ENCODE measurements at places on chromosomes 4 and X.

DNA sequence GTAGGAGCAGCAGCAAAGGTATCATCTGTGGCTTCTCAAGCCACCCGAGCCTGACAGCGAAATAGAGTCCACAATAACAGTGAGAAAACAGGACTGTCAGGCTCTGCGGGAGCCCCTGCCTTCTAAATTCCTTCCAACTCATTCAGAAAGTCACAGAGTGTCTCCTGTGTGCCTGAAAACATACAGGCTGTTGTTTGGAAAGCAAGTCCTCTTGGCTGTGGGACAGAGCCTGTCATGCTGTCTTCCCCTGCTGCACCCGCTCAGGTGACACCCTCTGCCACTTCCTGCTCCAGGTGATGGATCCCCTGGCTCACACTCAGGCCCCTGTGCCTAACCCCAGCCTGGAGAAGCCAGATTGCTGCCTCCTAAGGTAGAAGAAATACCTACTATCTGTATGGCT is 152.3 kb downstream of the RAB28 start:
- no peak for DNase-seq

GRCh38 chr4:37109756-37110155 is 134.8 kb upstream of the NWD2 start:
- DNase-seq = no peak

- DNase-seq = no peak
Measured at GRCh38 chrX:77167993-77168392, 279.2 kb upstream of the FGF16 start.

GRCh38 chr4:103074744-103075434 is 1.7 kb downstream of the SLC9B2 start:
- no peak for DNase-seq

- no peak for DNase-seq
Measured at GRCh38 chrX:25070038-25070437, 54.3 kb upstream of the ARX start.

DNA sequence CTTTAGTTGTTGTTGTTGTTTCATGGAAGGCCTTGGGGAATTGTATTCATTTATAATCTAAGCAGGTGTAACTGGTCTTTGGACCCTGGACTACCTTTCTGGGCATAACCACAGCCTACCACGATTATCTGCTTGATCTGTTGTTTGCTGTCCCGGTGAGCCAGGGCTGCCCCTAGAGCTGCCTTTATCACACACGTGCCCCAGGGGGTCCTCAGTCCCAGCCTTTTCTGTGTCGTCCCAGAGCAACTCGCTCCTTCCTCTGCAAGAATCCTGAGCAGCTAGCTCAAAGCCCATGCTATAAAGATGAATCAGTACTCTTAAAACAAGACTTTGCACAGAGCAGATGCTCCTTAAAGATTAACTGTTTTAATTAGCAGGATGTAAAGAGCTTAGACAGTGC is 273.2 kb downstream of the EVC2 start:
- no peak for DNase-seq

DNA sequence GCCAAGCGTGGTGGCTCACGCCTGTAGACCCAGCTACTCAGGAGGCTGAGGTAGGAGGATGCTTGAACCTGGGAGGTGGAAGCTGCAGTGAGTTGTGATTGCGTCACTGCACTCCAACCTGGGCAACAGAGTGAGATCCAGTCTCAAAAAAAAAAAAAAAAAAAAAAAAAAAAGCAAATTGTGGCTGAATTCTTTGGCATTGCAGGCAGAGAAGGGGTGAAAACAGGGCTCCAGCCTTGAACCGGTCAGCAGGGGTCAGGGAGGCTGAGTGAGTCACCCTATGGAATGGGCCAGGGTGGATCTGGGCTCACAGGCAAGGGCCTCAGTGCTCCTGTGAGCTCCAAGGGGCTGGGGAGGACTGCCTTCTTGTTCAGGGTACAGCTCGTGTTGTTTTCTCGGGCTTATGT is 13.2 kb upstream of the FAM3A start:
- DNase-seq = no peak

DNA sequence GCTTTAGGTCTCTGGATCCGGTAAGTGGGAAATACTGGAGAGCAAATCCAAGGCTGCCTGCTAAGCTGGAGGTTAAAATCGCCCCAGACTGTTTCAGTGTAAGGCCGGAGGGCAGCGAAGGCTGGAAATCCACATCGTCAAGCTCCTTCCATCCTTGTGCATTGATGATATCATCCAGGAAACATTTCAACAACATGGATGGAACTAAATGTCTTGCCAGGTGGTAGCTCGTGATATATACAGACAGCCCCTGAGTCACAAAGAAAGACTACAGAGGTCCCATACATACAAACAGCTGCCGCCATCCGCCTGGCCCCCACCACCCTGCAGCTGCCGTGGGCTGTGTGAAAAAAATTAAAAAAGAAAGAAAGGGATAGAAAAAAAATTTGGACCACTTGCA is 148.9 kb upstream of the RBPJ start:
- no peak for DNase-seq

DNA sequence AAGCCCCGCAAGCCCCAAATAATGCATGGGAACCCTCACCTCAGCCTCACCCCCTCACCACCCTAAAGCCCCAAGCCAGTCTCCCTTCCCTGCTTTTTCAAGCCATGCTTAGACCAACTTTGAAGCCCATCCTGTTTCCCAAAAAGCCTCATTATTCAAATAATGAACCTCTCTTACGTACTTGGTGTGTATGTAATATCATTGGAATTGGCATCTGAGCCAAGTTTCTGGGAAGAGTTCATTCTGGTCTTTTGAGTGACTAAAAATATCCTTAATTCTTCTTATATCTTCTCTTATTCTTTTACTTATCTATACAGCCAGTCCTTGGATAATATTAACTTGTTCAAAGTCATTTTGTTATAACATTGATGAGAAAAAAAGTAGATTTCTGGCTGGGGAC is 875.8 kb upstream of the SLIT2 start:
- DNase-seq = no peak

DNA sequence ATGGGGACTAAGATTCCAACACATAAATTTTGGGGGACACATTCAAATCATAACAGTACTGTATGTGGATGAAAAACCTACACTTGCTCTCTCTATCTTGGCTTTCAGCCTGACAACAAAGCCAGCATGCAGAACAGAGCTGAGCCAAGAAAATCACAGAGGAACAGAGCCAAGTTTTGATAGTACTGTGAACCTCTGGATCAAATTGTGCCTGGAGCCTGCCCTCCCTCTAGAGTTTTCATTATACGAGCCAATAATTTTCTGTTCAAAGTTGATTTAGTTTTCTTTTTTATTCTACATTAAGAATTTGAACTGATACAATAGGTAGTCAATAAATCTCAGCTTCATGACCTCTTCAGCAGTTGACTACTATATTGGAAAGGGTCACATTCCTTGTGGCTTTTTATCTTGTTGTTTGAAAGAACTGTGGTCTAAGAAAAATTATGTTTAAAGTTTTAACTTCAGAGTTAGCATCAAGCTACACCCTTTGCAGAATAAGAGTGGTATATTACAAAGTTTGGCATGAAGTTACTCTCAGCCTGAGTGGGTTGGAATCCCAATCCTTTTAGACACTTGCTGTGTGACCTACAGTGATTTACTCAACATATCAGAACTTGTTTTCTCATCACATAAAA is 31.1 kb downstream of the GRID2 start:
- DNase-seq = no peak

DNA sequence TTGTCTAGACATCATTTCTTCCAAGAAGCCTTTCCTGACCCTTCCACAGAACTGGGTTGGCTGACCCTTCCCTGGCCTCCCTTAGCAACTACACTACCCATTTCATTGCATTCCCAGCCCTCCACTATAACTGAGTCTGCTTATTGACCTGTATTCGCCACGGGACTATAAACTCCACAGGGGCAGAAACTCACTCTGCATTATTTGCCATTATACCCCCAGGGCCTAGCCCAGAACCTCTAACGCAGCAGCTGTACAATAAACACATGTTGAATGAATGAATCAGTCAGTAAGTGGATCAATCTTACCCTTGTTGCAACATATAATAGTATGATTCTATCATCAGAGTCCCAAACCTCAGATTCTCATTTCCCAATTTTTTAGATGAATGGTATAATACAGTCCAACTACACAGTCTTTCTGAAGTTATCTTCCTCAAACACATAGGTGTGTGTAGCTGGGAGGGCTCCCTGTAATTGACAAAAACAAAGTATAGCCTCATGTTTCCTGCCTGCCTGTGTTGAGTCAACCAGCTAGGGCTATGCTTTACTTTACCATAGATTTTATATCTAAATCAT is 209.3 kb downstream of the CHIC2 start:
- no peak for DNase-seq

- DNase-seq = no peak
Measured at GRCh38 chr4:153789741-153790499, 1.0 kb upstream of the SFRP2 start.

- no peak for DNase-seq
Measured at GRCh38 chr4:140343303-140343702, 30.1 kb upstream of the SCOC start.

- DNase-seq = no peak
Measured at GRCh38 chrX:153926858-153927671, 1.0 kb upstream of the ARHGAP4 start.

Data from activated naive CD8-positive, alpha-beta T cell treated with anti-CD3 and anti-CD28 coated beads, Interleukin-2, amount 50 U/mL, for 16 hours (primary cell).